ENCODE measurements at places on chromosomes 5 and 9.

DNA sequence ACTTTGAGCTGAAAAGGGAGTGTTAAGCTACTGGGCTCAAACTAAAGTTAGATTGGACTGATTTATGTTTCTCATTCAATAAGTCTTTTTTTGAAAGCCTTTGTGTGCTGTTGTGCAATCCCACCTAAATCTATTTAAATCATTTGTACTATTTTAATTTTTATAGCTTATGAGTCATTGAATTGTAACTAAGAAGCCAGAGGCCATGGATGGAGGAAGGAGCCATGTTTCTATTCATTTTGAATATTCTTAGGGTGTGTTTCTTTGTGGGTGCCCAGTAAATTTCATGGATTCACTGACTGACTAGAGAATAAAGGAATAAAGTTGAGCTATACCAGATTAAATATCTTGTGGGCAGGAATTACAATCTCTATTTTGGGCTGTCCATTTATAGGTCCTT is 238.5 kb downstream of the KIF4B start:
- no peak for DNase-seq

DNA sequence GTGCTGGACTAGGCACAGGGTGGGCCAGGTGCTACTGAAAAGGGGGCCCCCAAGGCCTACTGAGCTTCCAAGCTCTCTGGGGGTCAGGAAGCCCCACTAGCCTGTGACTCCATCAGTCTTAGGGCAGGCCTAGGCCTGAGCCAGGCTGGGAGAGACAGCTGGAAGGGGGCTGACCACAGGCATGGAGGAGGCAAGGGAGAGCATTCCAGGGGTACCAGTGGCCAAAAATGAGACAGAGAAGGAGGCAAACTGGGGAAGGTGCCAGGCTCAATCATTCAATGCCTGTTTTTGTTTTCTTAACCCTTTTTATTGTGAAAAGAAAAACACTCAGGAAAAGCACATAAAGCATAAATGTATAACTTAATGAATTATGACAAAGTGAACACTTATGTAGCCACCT is 26.2 kb upstream of the TCF7 start:
- DNase-seq = peak; percentile 78

DNA sequence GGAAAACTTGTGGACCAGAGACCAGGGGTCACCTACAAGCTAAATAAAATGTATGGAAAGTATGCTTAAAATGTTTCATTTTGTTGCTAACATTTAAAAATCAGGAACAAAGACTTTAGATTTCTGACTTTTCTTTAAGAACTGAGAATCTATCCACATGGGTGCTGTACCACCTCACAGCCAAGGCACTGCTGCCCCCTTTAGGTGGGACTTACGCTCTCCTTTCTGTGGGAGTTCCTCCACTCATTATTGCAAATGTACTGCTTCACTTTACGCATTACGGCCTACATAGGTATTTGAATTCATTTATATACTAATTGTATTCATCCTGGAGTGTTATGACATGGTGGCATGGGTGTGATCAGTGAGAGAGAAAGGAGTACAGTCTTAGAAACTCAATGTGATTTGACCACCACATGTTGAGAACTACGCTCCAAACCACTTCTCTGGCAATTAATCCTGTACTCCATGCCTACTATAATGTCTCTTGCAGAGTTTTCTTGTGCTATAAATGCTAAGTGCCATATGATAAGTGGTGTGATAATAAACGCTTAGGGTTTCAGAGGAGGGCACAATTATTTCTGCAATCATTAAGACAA is 24.7 kb upstream of the CETN3 start:
- DNase-seq = peak; percentile 35

DNA sequence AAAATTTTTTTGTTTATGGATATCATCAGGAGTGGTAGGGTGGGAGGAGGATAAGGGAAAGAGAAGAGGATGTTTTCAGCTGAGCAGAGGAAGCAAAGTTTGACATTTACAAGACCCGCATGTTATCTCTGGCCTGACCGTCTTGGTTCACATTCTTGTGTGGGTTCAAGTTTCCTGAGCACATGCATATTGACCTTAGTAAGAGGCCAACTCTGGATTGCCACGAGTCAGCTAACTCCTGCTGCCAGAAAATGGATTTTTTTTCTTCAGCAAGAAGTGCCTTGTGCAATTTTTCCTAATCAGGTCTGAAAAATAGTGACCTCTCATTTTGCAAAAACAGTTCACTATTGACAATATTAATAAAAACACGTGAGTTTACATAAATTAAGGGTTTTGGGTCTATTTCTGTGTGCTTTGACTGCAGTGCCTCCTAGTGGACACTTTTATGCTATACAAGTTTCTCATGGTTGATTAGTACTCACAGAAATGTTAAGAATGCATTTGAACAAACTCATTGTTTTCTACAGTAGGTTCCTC is 27.1 kb upstream of the BASP1 start:
- peak; percentile 78 for DNase-seq

DNA sequence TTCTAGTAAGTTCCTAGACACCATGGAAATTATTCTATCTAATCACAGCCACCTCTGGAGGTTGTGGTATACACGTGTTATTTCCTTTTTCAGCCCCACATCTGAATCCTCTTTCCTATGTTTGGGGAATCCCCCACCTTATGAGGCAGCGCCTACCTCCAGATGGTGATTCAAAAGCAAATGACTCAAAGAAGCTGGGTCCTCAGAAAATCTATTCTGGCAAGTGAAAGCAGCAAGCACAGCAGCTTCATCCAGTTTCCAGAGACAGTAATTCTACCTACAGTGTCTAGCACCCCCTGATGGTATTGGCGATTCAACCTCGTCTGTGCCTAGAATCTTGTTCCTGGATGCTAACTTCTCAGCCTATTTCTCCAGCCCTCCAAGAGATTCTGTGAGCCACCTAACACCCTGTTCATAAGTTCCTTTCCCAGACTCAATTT is 43.0 kb downstream of the STRBP start:
- peak; percentile 62 for DNase-seq

GRCh38 chr9:94809778-94810177 is 83.3 kb downstream of the AOPEP start:
- DNase-seq = no peak

DNA sequence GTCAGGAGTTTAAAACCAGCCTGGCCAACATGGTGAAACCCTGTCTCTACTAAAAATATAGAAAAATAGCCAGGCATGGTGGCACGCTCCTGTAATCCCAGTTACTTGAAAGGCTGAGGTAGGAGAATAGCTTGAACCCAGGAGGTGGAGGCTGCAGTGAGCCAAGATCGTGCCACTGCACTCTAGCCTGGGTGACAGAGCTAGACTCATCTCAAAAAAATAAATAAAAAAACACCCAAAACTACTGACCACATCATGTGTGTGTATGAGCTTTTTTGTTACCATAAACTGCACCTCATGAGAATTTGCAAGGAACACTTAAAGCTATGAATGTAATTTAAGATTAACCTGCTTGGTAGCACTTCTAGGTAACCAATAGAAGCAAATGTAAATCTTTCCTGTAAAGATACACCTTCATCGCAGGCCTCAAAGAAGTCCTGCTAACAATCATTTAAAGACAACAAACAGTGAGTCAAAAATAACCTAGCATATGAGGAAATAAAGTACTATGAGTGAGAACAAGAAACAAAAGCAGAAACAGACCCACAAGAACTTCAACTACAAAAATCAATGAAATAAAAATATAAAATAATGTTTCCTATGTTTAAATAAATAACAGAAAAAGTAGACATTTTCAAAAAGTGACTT is 13.0 kb downstream of the SLC38A9 start:
- DNase-seq = no peak

DNA sequence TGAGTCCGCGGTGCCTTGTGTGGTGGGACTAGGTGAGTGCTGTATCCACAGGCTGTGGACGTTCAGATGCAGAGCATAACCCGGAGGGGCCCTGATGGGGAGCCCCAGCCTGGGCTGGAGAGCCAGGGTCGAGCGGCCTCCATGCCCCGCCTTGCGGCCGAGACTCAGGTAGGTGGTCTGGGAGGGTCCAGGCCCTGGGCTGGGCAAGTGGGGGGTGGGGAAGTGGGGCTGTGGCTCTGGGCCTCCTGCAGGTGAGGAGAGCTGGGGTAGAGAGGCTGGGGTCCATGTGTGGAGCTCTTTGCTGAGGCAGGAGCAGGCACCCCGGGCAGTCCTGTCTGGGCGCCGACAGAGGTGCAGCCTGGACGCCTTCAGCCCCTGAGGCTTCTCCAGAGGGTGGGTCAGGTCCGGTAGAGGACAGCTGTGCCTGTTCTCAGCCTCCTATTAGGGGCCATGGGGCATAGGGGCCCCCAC is 241.1 kb downstream of the CACNA1B start:
- no peak for DNase-seq

DNA sequence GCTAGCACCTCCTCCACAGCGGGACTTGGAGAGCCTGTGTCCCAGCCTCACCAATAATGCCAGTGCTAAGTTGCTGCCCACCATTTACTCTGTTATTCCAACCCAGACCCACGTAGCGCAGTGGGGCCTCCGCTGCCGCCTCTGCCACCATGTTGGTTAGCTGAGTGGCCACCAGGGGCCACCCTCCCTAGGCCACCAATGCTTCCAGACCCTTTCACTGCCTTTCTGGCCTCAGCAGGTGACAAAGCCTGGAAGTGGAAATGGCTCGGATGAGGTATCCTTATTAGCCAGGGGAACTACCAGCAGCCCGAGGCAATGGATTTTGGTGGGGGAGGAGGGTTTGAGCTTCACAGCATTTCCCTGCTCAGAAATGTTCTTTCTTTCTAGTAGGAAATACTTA is 110.1 kb downstream of the OSTF1 start:
- DNase-seq = no peak

DNA sequence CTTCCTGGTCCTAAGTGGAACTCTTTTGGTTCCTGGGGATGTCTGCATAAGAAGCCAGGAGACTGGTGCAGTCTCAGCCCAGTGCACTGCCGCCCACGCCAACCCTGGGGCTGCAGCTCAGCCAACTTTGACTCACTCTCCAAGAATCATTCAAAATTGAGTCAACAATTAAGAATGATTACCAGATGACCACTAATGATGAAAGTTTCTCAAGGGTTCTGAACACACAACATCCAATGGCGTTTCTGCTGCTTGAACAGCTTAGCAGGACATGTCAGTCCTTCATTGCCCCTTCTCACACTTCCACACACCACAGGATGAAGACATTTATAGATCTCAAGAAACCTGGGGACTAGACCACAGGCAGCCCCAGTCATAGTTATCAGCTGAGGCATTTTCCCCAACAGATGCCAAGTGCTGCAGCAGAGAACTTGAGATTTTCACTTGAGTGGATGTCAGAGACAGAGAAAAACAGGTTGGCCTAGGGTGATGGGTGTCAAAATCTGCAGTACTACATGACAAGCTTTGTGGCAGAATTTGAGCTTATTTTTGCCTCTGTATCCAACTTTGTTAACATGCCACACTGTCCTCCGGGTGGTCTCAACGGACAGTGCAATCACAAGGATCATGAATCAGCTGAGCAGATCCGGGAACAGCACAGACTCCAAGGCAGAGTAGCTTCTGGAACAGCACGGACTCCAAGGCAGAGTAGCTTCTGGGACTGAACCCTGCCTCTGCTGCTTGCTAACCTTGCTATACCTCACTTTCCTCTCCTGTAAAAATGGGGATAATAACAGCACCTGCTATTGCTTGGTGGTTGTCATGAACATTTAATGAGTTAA is 356.1 kb downstream of the SPOCK1 start:
- DNase-seq = peak; percentile 97

DNA sequence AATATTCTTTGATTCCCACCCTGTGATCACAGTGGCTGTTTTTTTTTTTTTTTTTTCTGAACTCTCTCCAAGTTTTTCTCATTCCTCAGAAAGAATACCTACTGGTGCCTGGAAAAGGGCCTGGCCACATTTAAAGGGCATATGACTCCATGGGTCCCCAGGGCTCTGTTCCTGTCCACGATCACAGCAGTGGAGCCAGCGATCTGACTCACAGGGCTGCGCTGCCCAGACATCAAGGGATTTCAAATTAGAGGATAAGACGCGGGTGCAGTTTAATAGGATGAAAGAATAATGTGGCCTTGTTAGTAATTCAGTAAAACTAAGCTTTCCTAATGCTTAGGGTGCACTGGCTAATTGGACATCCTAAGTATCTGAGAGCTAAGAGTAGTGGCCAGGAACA is 175.1 kb upstream of the MSX2 start:
- no peak for DNase-seq

DNA sequence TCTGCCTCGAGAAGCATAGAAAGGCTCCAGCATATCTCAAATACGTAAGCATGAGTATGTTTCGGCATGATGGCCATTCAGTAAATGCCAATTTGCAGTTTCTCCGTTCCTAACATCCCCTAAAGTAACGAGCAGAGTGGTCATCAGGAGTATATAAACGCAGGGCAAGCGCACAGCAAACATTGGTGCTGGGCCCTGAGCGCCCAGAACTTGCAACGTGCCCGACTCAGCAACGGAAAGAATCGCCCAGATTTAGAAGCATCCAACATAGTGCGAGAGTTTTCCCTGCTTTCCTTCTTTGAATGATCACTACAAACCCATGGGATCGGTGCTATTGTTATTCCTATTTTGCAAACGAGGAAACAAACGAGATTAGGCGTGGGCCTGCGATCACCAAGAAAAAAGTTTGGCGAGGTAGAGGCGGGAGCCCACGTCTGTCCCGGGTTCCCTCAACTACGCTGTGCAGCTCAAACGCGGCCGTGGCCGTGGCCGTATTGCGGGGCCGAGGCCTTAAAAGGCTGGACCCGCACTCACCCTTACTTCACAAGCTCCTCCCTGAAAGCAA is 505 bp downstream of the RPS14 start:
- DNase-seq = no peak

DNA sequence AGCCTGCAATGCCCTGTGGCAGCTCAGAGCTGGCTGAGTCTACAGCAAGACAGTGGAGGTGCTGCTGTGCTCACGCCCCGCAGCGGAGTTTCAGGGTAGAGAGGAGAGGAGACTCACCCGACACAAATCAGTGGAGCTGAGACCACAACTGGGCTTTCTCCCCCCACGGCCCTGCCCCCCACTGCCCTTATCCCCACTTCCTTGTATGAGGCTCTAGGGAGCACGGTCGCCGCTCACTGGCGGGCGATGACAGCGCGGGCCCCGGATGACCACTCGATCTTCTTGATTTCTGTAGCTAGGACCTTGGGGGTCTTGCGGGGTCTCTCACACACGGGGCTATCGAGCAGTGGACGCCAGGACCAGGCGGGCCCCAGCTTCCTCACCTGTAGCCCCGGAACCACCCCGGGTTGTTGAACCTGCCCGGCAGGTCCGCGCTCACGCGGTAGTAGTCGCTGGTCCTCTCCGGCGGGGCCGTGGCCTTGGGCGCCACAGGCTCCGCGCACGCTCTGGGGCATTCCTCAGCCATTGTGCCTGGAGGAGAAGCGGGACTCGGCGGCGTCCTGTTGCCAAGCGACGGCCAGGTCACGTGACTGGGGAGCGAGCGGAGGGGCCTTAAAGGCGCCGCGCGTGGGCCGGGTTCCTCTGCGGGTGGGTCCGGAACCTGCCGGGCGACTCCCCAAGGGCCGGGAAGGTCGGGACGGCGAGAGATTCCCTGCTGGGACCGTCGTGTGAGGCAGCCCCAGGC is 984 bp upstream of the MRPS2 start:
- peak; percentile 86 for DNase-seq
